ENCODE measurements at places on chromosomes 3 and 15. TPM values are rescaled to one million over a fixed set of nuclear protein-coding genes. Genes with fewer than 3 reads are reported as not detected.

DNA sequence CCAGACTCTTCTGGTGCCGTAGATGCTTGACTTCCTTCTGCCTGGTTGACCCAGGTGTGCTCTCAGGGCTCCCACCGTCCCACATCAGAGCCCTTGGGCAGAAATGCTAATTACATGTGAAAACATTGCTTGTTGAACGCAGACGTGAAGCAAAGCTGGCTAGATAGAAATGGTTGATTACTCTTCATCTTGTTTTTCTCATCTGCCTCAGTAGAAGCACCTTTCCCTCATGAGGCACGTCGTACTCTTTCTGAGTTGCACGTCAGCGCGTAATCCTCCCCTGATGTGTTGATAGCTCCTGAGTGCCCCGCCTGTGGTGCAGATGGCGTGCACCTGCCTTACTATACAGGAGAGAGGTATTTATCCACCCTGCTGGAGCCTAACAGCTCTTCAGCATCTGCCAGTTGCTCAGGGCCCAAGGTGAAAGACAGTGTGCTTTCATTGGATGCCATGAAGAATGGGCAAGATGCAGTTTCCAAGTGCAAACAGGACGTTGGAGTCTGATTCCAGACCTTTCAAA, 18.1 kb downstream of the MAP6D1 start:
- no peak for DNase-seq

DNA sequence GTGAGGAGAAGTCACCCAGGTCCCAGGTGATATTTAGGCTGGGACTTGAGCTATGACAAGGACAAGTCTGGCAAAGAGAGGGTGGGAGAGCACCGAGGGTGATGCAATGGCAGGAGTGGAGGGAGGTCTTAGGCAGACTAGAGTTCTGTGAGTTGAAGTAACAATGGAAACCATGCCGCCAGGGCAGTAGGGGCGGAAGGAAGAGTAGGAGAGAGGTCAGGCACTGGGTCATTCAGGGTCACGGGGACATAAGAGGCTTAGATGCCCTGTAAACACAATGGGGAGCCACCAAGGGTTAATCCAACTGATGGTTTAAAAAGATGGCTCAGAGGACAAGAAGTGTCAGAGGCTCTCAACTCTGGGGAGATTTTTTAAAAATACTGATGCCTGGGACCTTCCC, 199.7 kb upstream of the LRTM1 start:
- DNase-seq, result no peak

DNA sequence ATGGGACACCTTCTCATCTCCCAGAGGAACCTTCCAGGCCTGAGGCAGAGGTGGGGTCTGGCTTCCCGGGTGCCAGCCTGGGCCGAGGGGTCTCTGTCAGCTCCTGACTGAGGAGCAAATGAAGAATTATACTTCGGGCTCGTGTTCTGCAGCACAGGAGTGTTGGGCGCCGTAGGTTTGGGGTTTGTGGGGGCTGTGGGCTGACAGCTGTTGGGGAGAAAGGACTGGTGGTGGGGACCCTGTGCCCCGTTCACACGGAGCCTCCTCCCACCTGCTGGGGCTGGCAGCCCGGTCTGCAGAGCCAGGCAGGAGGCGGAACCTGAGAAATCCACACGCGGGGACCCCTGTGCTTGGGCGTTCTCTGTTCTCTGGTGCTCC, 59.7 kb downstream of the ADAMTS7 start:
- no peak for DNase-seq

Gene SLC22A14
- polyA plus RNA-seq, result 0.43 TPM

- no peak for DNase-seq
Observed at GRCh38 chr3:113831103-113831355, 7.6 kb upstream of the GRAMD1C start.

- DNase-seq, result no peak
Observed at GRCh38 chr3:79175870-79176269, 591.9 kb downstream of the ROBO1 start.

DNA sequence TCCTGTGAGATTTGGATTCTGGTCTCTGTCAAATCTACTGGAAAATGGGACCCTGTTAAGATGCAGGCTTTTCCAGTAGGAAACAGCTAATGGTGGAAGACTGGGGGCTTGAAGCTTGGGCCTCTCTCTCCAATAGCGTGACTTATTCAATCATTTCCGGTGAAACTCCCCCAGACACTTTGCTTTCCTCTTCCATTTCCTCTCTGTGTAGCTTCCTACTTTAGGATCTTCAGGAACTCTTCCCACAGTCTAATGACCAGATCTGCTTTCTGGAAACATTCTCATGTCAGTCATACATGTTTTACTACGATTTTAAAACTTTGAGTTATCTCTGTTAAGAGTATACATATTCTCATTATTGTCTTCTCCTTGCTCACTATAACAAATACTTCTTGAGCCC, 28.0 kb upstream of the TPRG1 start:
- no peak for DNase-seq

DNA sequence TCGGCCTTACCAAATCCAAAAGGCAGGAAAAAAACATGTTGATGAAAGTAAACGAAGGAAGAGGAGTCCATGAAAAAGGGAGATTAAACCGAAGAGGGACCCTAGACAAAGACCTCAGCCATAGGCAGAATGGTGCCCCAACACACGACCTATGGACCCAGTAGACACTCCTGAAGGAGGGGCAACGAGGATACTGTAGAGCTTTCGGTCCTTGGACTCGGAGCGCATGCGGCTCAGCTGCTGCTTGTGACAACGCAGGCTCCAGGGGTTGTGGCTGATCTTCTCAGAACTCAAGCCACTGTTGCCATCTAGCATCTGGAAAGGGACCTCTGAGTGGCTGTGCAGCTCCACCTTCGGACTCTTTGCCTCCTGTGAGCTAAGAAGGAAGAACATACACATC, 8.8 kb upstream of the GMPPB start:
- no peak for DNase-seq

Gene ADCY5
- polyA plus RNA-seq, result 11.9 TPM

Gene CHRM5
- polyA plus RNA-seq, result 0.24 TPM

DNA sequence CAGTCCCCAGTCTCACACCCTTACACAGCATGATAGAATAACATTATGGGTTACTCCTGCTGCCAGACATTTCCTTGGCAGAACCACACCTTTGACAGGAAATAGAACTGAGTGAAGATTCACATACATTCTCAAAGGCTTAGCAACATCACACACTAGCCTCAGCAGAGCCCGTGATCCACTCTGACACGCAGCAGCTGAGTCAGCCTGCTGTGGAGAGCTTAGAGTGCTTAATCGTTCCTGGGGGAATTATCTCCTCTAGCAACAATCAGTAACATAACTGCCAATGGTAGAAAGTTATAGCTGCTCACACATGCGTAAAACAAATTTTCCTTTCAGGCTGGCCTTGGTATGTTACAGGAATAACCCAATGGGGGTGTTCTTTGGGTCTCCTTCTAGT, 382.1 kb downstream of the GAP43 start:
- no peak for DNase-seq

- DNase-seq, result no peak
Observed at GRCh38 chr3:189534531-189534930, 96.7 kb upstream of the TP63 start.

DNA sequence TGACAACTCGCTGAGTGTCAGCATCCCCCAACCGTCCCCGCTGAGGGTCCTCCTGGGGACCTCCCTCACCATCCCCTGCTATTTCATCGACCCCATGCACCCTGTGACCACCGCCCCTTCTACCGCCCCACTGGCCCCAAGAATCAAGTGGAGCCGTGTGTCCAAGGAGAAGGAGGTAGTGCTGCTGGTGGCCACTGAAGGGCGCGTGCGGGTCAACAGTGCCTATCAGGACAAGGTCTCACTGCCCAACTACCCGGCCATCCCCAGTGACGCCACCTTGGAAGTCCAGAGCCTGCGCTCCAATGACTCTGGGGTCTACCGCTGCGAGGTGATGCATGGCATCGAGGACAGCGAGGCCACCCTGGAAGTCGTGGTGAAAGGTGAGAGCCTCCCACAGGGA, 35.4 kb downstream of the ACAN start:
- no peak for DNase-seq

Gene KIAA1143
- 74.8 TPM for polyA plus RNA-seq

DNA sequence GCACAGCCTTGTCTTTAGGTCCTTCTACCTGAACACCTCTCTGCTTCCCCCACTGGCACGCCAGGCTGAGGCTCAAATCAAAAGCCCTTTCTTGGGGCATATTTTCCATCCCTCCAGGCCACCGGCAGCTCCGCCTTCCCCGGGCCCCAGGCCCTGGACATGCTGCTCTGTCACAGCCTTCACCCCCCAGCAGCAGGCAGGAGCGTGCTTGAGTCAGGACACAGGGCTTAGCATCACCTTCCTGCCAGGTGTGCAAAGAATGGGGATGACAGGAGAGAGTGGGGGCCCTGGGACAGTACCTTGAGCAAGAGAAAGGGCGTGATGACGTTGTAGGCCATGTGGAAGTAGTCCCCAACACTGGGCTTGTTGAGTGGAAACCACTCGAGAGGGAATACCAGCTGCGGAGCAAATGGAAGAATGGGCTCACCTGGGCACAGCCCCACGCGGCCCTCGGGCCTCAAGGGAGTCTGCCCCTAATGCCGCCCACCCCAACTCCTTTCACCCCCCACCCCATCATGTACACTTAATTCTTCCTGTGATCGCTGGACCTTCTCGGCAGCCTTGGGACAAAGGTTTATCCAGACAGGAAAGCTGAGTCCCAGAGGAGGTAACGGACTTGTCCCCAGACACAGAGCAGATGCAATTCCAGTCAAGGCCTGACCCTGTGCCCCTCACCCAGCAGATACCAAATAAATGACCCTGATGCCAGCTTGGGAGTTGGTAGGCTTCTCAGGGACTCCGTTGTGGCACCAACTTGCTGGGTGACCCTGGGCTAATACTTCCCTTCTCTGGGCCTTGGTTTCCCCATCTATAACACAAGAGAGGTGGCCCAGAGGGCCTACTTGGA, 9.1 kb upstream of the CALML4 start:
- DNase-seq, result no peak

Gene GREM1
- 0.17 TPM for polyA plus RNA-seq

DNA sequence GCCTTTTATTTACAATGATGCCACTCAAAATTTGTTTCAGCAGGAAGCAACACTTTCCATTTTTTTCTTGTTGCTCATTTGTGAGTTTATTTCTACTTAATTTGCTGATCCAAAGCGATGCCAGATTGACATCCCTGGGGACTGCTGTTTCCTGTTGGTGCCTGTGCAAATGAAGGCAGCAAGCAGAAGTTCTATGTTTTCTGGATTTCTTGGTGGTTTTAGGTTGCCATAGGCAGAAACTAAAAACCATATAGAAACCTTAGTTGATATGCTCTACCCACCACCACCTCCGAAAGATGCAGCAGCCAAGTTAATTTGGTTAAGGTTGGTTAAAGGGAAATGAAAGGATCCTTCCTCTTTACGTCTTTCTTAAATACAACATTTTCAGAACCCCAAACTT, 356.2 kb downstream of the RBMS3 start:
- no peak for DNase-seq

Gene CASR
- 21.9 TPM for polyA plus RNA-seq

Gene PLCB2
- 12.3 TPM for polyA plus RNA-seq

DNA sequence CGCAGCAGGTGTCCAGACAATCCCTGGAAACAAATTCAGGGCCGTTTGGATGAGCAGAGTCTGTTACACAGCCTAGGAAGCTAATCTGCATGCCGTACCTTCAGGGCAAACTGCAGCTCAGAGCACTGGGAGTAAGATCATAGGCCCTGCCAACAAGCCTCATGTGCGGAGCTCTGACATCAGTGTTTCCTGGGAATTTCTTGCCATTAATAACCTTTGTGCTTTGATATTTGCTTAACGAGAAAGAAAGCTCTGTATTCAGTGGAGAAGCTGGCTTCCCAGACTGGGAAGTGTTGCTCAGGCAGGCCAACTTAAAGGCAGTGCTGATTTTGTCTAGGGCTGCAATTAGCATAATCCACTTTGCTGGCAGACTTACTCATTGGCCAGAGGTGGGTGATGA, 116.1 kb upstream of the KLHL25 start:
- DNase-seq, result no peak

Gene GABRA5
- polyA plus RNA-seq, result 0.14 TPM

Gene LRRC31
- 0.11 TPM for polyA plus RNA-seq

GRCh38 chr3:122957707-122958689, 69.6 kb downstream of the SEMA5B start:
- DNase-seq, result no peak

- no peak for DNase-seq
Observed at GRCh38 chr15:47997195-47998080, 123.4 kb upstream of the SLC24A5 start.

Gene REC114
- not detected for polyA plus RNA-seq

GRCh38 chr3:118447339-118447738, 587.3 kb downstream of the IGSF11 start:
- no peak for DNase-seq

Gene CLDN11
- polyA plus RNA-seq, result 219 TPM

- no peak for DNase-seq
Observed at GRCh38 chr3:186989429-186989828, 59.1 kb downstream of the ST6GAL1 start.

GRCh38 chr15:46589088-46589487, 954.3 kb downstream of the SQOR start:
- no peak for DNase-seq

Gene SACM1L
- polyA plus RNA-seq, result 62.3 TPM

- DNase-seq, result no peak
Observed at GRCh38 chr15:57541271-57541670, 50.4 kb upstream of the MYZAP start.

Gene THPO
- 3.1 TPM for polyA plus RNA-seq

Gene GP9
- 2.4 TPM for polyA plus RNA-seq

Gene AHSG
- polyA plus RNA-seq, result 0.72 TPM

DNA sequence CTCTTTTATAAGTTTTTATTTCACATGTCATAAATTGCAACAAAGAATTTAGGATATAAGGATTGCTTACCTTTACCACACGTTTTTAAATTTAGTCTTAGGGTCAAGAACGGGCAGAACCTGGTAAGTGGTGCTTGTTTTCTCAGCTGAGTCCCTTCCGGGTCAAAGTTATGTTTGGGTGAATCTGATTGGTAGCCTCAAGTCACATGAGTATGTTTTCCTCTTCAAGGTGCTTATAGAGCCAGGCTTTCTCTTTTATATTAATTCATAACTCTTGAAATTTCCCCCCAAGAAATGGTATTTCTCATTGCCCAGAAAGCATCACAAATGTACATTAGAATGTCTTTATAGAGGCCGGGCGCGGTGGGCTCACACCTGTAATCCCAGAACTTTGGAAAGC, 415.7 kb upstream of the ROBO2 start:
- DNase-seq, result no peak

Gene CPN2
- 0.18 TPM for polyA plus RNA-seq

DNA sequence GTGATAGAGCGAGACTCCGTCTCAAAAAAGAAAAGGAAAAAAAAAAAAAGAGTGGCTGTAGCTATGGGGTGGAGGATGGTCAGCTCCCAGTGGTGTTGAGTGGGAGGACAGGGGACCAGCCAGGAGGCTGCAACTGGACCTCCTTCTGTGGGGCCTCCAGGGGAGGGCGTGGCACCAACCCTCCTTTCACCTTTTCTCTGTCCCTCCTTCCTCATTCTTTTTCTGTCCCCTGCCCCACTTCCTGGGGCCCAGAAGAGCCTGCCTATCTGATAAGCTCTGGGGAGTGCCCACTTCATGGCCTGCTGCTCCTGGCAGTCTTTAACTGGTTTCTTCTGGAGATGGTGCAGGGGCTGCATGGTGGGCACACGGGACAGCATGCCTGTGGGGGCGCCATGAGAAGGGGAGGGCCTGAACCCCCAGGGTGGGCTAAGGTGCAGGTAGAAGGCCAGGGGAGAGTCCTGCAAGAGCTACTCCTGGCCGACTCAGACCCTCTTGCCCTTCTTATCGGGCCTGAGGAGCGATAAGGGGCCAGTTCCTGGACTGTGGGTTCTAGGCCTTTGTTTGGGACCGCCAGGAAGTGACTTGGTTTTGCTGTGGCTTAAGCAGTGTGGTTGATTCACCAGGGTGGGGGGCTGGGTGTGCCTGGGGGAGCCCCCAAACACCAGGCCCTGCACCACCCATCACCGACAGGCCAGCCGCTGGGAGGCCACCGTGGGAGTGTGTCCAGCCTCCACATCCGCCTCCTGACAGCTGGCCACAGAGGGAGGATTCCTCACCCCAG, 49.4 kb upstream of the FLNB start:
- no peak for DNase-seq

All from right renal pelvis (tissue), 4 donors.